ENCODE measurements at places on chromosomes 7 and 10. TPM values are rescaled to one million over a fixed set of nuclear protein-coding genes. Genes with fewer than 3 reads are reported as not detected.

Gene WNT16
- 1.5 TPM for total RNA-seq

Gene OR2A14
- total RNA-seq, result not detected

Gene MMP21
- total RNA-seq, result not detected

Gene VGF
- 3.3 TPM for total RNA-seq

Gene FBXL13
- 2.5 TPM for total RNA-seq

Gene STAG3
- 3.4 TPM for total RNA-seq

Gene CALN1
- 15.3 TPM for total RNA-seq

Gene PAXIP1
- total RNA-seq, result 36.9 TPM

Gene C10orf62
- not detected for total RNA-seq

Gene UFSP1
- total RNA-seq, result 11.5 TPM

Gene NEUROD6
- not detected for total RNA-seq

Gene APBB1IP
- 0.14 TPM for total RNA-seq

Gene CLEC2L
- total RNA-seq, result not detected

Gene LMBR1
- 69.1 TPM for total RNA-seq

Gene GRM8
- total RNA-seq, result 6.6 TPM

Gene SPDYE1
- total RNA-seq, result not detected

Gene VSTM2A
- 0.73 TPM for total RNA-seq

Gene UTF1
- 12.2 TPM for total RNA-seq

Gene CASP7
- 5.7 TPM for total RNA-seq

Measured in GM23338 (cell line).